LNCaP clone FGC (cell line): ENCODE measurements at places on chromosomes 2 and 18.

DNA sequence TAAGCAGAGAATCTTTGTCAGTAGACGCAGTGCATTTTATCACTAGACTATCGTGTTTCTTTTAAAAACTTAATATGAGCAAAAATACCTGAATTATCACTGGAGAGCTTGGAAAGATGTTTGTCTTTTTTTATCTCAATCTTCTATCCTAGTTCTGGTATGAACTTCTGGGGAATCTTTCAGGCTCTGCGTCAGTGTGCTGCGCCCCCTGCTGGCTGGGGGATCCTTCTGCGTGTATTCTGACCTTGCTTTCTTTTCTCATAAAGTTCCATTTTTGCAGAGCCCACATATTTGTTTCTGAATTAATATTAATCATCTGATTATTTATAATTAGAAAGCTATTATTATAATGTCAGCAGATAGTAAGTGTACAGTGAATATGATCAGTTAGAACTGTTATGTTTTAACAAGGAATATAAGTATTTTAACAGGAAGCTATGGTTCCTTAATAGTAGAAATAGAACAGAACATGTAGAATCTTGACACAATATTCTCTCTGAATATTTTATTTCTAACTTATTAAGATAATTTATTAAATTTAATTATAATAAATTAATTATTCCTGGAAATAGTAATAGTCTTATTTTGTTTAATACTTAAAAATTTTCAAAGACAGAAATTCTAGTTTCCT, 945.0 kb upstream of the CRIM1 start:
- DNase-seq = peak; percentile 3

DNA sequence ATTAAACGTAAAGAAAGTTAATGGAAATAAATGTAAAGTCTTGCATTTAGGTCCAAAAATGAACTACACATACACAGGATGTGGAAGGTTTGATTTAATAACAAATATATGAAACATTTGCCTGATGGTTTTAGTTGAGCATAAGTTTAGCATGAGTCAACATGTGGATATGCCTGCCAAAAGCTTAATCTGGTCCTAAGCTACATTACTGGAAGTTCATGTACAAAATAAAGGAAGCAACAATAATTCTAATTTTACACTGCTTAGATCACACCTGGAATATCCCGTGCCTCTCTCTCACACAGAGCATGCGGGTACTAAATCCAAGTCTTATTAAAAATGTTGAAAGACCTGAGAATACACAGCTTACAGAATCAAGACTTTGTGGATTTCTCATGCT, 276.5 kb upstream of the NRP2 start:
- no peak for DNase-seq

GRCh38 chr2:157559890-157560289, 68.8 kb downstream of the ACVR1C start:
- DNase-seq = no peak

DNA sequence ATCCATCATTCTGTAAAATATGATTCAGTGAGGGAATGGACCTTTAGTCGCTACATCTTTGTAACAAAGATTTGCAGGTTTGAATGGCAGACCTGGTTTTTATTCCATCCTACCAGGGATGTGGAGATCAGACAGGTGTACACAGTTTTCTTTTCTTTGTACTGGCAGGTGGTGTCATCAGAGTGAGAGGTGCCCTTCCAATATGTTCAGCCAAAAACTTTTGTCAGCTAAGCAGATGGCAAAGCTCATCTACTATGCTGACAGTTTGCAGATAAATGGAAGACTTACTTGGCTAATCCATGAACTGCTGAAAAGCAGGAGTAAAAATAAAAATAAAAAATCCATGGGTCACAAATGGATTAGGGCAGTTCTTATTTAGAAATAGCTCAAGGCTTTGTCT, 185.5 kb upstream of the DOK6 start:
- DNase-seq = no peak

- no peak for DNase-seq
Observed at GRCh38 chr2:167550448-167550847, 662.2 kb downstream of the XIRP2 start.

DNA sequence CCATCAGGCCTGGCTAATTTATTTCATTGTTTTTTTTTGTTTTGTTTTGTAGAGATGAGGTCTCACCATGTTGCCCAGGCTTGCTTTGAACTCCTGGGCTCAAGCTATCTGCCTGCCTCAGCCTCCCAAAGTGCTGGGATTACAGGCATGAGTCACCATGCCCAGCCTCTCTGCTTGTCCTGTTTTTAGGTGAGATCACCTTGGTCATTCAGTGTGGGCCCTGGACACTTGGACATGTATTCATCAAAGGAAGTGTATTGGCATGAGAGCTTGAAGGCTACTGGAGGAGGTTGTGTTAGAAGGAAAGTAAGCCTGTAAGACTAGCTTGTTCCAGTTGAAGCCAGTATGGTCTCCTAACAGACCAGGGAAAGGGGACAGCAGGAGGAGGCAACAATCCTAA, 229.2 kb upstream of the RGPD4 start:
- no peak for DNase-seq

DNA sequence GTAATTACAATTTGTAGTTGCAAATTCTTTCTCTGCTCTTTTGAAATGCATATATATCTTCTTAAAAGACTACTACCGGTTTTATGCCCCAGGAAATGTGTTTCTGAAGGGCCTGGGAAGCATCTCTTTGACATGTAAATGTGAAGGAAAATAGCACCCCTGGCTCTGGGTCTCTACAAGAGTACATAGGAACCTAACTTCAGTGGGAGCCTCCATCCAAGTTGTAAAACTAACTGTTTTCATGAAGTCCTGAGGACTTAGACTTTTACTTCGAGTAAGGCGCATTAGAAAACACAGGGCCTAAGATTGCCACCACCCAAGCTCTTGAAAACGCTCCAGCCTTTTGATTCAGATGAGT, 99.4 kb downstream of the CBLN2 start:
- no peak for DNase-seq

GRCh38 chr18:78753240-78753639, 226.4 kb upstream of the SALL3 start:
- DNase-seq = no peak
